ENCODE measurements at places on chromosomes 7 and 10.

- no peak for DNase-seq
These were observed 1086.8 kb downstream of the KCNMA1 start for GRCh38 chr10:76550806-76551205.

DNA sequence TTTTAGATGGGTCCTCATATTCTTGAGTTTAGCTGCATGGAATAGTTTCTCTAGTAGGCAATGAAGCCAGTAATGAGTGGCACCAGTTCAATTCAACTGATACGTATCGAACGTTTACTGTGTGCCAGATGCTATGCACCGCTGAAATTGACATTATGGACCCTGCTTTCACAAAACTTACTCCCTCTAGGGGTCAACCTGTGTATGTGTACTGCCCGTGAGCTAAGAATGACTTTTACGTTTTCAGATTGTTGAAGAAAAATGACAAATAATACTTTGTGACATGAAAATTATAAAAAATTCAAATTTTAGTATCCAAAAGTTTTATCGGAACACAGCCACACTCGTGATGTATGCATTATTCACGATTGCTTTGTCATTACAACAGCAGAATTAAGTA, 95.5 kb downstream of the ZMYND11 start:
- no peak for DNase-seq

- DNase-seq: no peak
These were observed 5.6 kb downstream of the FAM241B start for GRCh38 chr10:69635428-69636272.

- DNase-seq: no peak
These were observed 23.4 kb upstream of the SMIM30 start for GRCh38 chr7:113141803-113142202.
